ENCODE measurements at places on chromosomes 3 and 15.

GRCh38 chr3:183161552-183162336 is 790 bp downstream of the LAMP3 start:
- no peak for DNase-seq

DNA sequence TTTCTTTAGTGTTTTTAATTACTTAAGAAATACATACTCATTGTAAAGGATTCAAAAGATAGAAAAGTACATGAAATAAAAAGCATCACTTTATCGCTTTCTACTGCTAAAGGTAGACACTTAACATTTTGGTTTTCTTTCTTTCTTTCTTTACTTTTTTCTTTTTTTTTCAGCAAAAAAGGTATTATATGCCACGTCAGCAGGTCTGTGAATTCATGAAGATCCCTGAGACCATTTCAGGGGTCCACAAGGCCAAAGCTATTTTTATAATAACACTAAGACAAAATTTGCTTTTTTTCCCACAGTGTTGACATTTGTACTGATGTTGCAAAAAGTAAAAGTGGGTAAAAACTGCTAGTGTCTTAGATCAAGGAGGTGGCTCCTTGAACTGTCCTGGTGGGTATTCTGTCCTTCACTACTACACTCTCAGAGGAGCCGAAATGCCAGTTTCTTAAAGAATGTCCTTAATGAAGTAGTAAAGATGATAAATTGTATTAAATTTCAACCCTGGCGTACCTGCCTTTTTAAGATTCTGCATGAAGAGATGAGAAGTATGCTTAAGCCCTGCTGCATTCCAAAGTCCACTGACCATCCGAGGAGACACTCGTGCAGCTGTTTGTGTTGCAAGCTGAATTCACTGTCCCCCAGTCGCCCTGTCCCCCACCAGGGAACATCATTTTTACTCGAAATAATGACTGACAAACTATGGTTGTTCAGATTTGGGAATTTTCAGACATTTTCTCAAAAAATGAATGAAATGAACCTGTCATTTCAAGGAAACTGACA is 106.7 kb upstream of the PIAS1 start:
- no peak for DNase-seq

DNA sequence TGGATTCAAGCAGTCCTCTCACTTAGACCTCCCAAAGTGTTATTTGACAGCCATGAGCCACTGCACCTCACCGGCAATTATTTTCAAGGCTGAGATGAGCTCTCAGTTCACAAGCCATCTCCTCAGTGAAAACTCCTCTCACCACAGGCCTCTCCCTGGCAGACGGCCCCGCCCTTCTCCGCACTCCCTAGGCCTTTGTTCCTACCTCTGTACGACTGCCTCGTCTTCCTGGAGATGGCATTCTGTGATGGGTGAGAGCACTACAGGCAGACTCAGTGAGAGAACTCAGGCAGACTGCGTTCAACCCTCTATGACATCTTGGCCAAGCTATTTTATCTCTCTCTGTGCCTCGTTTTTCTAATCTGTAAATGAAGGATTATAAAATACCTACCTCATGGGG is 67.0 kb upstream of the TPM1 start:
- no peak for DNase-seq

DNA sequence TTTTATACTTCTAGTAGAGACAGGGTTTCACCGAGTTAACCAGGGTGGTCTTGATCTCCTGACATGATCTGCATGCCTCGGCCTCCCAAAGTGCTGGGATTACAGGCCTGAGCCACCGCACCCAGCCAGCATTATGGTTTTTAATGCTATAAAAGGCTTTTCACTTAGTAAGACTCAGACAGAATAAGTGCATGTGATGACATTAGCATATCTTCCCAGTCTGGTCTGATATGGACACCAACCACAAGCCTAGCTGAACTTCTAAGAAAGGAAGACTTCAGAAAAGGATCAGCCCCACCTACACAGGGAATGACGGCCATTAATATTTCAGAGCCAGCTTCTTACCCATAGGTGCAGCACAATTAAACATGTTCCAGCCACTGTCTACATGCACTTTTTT is 27.0 kb downstream of the GRK7 start:
- DNase-seq = no peak

DNA sequence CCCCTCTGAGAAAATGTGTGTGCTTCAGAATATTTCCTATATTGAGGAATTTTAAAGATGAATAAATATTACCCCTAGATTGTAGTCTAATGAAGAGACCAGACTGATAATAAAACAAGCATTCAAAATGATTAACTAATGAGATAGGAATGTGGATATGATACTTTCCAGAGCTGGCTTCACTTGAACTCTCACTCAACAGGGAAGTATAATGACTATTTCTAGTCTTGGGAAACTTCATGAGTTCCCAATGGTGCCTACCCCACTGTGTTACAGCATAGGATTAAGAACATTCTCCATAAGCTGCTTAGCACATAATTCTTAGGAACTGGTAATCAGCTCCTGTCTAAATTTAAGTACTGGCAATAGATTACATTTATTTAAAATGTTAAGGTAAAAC is 261.5 kb upstream of the ZNF385D start:
- no peak for DNase-seq

GRCh38 chr3:183513046-183513706 is 42.3 kb downstream of the KLHL6 start:
- peak; percentile 26 for DNase-seq

DNA sequence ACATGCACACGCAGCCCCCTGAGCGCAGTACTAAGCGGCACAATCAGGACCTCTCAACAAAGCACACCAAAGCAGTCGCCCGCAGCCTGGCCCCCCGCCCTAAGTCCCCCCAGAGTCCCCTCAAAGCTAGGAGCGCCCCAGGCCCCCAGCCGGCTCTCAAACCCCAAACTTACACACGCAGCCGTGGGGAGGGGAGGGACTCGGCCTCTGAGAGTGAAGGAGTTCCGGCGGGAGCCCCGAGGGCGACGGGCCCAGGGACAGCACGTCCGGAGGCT is 5.5 kb downstream of the GATA2 start:
- no peak for DNase-seq

DNA sequence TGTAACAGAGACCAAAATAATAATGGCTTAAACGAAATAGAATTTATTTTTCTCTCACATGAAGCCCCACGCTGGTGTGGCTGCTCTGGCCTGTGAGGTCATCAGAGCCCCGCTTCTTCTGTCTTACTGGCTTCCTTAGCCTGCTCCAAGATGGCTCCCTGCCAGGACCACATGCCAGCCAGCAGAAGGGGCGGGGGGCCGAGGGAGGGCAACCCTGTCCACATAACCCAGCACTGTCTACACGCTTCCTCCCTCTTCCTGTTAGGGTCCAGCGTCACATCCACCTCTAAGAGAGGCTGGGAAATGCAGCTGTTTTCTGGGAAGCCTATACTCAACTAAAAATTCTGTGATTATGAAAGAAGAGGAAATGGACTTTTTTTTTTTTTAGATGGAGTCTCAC is 107.9 kb upstream of the DLG1 start:
- no peak for DNase-seq

- no peak for DNase-seq
These were observed 620.4 kb upstream of the NR2F2 start for GRCh38 chr15:95709959-95710695.

DNA sequence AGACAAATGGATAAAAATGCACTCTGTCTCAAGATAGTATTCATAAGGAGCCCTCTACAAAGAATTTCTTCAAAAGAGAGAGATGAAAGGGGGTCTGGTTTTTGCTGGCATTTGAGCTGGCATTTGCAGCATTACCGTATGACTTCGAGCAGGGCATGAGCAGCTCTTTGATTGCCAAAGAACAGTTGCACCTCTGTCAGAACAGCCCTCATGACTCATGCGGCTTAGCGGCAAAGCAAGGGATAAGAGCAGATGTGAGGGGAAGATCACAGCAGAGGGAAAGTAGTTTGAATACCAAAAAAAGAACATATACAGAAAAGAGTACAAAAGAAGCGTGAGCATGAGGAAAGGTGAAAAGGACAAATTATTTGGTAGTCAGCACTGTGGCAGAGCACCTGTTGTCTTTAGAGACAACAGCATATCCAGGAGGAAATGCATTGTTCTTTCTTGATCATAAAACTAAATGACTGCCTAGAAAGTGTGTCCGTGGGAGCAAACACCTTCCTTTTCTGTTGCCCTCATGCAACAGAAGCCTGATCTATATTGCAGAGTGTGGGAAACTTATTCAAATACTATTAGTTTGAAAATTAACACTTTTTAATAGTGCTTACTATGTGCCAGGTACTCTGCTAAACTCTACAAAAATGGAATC is 80.5 kb upstream of the SLC24A5 start:
- no peak for DNase-seq

Measured in effector memory CD4-positive, alpha-beta T cell (primary cell).